ENCODE measurements at places on chromosomes 16 and 17. TPM values are rescaled to one million over a fixed set of nuclear protein-coding genes. Genes with fewer than 3 reads are reported as not detected.

GRCh38 chr17:40026816-40027613 lies 11.8 kb downstream of the CSF3 start:
- peak overlapping the region; percentile 55 for H3K27ac ChIP-seq
- DNase-seq, result peak; percentile 87
- H3K27me3 ChIP-seq, result no peaks in the 10 kb centered on the region
- H3K4me3 ChIP-seq, result no peak overlapping the region
- peaks cover 19% of the 10 kb centered on the region for H3K4me1 ChIP-seq

DNA sequence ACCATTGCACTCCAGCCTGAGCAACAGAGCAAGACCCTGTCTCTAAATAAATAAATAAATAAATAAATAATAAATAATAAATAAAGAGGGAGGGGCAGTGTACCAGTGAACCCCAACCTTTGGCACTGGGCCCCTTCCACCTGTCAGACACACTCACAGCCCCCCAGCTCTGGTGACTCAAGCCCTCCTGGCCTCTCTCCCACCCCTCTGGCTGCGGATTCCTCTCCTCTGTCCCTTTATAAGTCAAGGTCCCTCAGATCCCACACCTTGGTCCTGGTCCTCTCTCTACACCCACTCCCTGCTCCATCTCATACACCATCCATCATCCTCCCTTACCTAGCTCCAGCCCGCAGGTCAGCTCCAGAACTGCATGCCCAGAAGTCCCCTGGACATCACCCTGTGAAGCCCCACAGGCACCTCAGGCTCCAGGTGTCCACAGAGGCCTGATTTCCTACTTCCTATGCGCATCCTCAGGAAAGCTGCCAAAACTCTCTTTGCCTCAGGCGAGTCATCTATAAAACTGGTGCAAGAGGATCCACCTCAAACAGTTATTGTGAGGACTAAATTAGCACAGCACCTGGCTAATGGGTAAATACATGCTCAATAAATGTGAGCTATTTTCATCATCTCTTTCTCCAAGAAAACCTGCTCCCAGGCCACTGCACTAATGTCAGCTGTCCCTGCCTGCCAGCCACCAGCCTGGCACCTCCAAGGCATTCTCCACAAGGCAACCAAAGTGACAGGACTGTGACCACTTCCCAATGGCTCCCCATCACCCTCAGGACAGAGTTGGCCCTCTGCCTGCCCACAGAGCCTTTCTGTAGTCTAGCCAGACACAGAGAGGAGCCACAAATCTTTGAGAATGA lies 46.8 kb downstream of the BEAN1 start:
- H3K27me3 ChIP-seq, result no peaks in the 10 kb centered on the region
- no peaks in the 10 kb centered on the region for H3K36me3 ChIP-seq
- no peak for DNase-seq
- no peak overlapping the region for H3K27ac ChIP-seq

DNA sequence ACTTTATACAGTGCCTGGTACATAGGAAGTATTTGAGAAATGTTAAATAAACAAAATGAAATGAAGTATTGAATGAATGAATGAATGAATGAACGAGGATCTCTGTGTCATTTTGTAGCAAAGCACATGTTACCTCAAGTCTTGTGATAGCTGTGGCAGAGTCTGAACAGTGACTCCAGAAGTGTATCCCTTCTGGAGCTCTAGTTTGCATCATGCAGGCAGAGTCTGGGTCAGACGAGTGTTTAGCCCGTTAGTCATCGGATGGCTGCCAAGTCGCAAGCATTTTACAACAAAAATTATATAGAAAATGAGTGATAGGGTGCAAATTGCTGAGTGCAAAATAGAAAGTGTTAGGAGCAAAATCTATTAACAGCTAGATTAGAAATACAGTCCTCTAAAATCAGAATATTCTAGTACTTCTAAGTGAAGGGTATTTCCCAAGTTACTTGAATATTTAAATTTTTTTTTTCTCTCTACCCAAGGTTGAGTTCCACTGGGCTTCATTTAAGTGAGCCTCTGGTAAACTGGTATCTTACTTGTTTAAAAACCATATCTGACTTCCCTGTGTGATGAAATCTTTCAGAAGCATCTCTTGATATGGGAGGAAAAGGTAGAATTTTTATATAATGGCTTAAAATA lies 113.3 kb downstream of the FTO start:
- H3K4me1 ChIP-seq, result no peaks in the 10 kb centered on the region
- no peak overlapping the region for H3K27ac ChIP-seq
- H3K4me3 ChIP-seq, result no peak overlapping the region
- DNase-seq, result no peak
- no peaks in the 10 kb centered on the region for H3K36me3 ChIP-seq
- no peaks in the 10 kb centered on the region for H3K27me3 ChIP-seq

- H3K4me3 ChIP-seq, result no peak overlapping the region
- H3K36me3 ChIP-seq, result no peaks in the 10 kb centered on the region
These were observed 3.3 kb upstream of the KRT35 start for GRCh38 chr17:41483991-41484826.

- no peak for DNase-seq
- H3K27me3 ChIP-seq, result no peaks in the 10 kb centered on the region
- peak overlapping the region; percentile 32 for H3K27ac ChIP-seq
- no peak overlapping the region for H3K4me3 ChIP-seq
- H3K36me3 ChIP-seq, result no peaks in the 10 kb centered on the region
- H3K4me1 ChIP-seq, result no peaks in the 10 kb centered on the region
These were observed 52.8 kb downstream of the CDH11 start for GRCh38 chr16:65069065-65069464.

- no peaks in the 10 kb centered on the region for H3K36me3 ChIP-seq
- no peaks in the 10 kb centered on the region for H3K27me3 ChIP-seq
- peaks cover 19% of the 10 kb centered on the region for H3K4me1 ChIP-seq
- H3K27ac ChIP-seq, result peak overlapping the region; percentile 69
- DNase-seq, result peak; percentile 44
- H3K4me3 ChIP-seq, result no peak overlapping the region
These were observed 3.9 kb downstream of the RAI1 start for GRCh38 chr17:17684906-17685774.

- DNase-seq, result no peak
- no peaks in the 10 kb centered on the region for H3K27me3 ChIP-seq
- H3K27ac ChIP-seq, result no peak overlapping the region
- H3K4me3 ChIP-seq, result no peak overlapping the region
These were observed 5.8 kb downstream of the ZNF689 start for GRCh38 chr16:30604316-30604947.

- H3K27me3 ChIP-seq, result no peaks in the 10 kb centered on the region
- no peak overlapping the region for H3K27ac ChIP-seq
- no peaks in the 10 kb centered on the region for H3K4me1 ChIP-seq
- DNase-seq, result no peak
These were observed 3.3 kb downstream of the POLR3E start for GRCh38 chr16:22300427-22301071.

GRCh38 chr16:9908613-9909012 lies 273.6 kb downstream of the GRIN2A start:
- H3K36me3 ChIP-seq, result no peaks in the 10 kb centered on the region
- H3K4me1 ChIP-seq, result peaks cover 4% of the 10 kb centered on the region
- DNase-seq, result peak; percentile 62
- H3K4me3 ChIP-seq, result no peak overlapping the region
- H3K27me3 ChIP-seq, result no peaks in the 10 kb centered on the region

- H3K27me3 ChIP-seq, result no peaks in the 10 kb centered on the region
- no peak overlapping the region for H3K4me3 ChIP-seq
- no peaks in the 10 kb centered on the region for H3K36me3 ChIP-seq
- no peak overlapping the region for H3K27ac ChIP-seq
- no peak for DNase-seq
- no peaks in the 10 kb centered on the region for H3K4me1 ChIP-seq
These were observed 71.1 kb downstream of the LMF1 start for GRCh38 chr16:899683-900060.

GRCh38 chr17:18225642-18226283 lies 328 bp downstream of the LLGL1 start:
- H3K4me1 ChIP-seq, result no peaks in the 10 kb centered on the region
- H3K27ac ChIP-seq, result peak overlapping the region; percentile 82
- H3K36me3 ChIP-seq, result no peaks in the 10 kb centered on the region
- no peaks in the 10 kb centered on the region for H3K27me3 ChIP-seq
- peak; percentile 52 for DNase-seq

- no peak overlapping the region for H3K4me3 ChIP-seq
- no peaks in the 10 kb centered on the region for H3K4me1 ChIP-seq
- H3K27me3 ChIP-seq, result no peaks in the 10 kb centered on the region
- H3K36me3 ChIP-seq, result no peaks in the 10 kb centered on the region
- H3K27ac ChIP-seq, result no peak overlapping the region
These were observed 337.1 kb downstream of the CNTNAP4 start for GRCh38 chr16:76614269-76614668.

GRCh38 chr17:9249245-9249953 lies 228.1 kb downstream of the NTN1 start:
- H3K27me3 ChIP-seq, result no peaks in the 10 kb centered on the region
- H3K4me1 ChIP-seq, result no peaks in the 10 kb centered on the region
- no peak overlapping the region for H3K27ac ChIP-seq
- H3K36me3 ChIP-seq, result no peaks in the 10 kb centered on the region
- no peak overlapping the region for H3K4me3 ChIP-seq
- DNase-seq, result no peak

DNA sequence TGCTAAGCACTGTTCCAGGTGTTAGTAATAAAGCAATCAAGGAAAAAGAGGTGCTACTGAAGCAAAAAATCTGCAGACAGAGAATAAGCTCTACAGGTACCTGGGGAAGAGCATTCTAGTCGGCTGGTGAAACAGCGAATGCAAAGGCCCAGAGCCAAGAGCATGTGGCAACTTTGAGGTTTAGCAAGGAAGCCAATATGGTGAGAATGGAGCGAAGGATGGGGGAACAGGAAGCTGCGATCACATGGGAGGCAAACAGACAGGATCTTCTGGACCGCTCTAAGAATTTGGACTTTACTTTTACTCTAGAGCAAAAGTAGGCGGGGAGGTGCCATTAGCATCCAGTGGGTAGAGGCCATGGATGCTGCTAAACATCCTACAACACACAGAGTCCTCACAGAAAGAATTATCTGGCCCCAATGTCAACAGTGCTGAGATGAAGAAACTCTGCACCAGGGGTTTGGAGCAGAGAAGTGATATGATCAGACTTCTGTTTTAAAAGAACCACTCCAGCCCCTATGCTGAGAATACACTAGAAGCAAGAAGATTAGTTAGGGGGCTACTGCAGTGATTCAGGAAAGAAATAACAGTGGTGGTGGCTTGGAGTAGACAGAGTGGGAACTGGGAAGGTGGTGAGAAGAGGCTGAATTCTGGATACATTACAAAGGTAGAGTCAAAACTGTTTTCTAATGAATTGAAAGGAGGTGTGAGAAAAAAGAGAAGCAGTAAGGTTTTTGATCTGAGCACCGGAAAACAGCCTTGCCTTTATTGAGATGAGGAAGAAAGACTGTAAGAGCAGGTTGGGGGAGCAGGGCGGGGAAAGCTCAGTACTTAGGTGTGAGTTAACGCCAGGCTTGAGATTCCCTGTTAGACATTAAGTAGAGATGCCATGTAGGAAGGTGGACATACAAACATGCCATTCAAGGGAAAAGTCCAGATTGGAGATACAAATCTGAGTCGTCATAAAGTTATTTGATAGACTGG lies 11.0 kb downstream of the EFTUD2 start:
- no peak overlapping the region for H3K27ac ChIP-seq
- DNase-seq, result no peak
- H3K27me3 ChIP-seq, result no peaks in the 10 kb centered on the region
- H3K4me3 ChIP-seq, result no peak overlapping the region
- no peaks in the 10 kb centered on the region for H3K4me1 ChIP-seq

DNA sequence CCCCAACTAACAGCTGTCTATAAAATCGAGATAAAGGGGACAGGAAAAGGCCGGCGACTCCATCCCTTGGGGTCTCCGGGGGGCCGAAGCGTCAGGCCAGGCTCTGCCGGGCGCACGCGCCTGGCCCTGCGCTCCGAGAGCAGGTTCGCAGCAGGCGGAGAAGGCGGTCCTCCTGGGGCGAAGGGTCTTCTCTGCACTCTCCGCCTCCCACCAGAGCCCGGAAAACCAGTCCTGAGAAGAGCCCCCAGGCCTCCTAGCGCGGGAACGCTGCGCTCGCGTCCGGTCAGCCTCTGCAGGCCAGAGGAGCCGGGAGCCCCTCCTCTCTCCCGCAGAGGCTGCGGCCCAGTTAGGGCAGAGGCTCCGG lies 5.1 kb downstream of the FOXF1 start:
- no peak overlapping the region for H3K27ac ChIP-seq
- no peak overlapping the region for H3K4me3 ChIP-seq
- H3K27me3 ChIP-seq, result no peaks in the 10 kb centered on the region
- H3K4me1 ChIP-seq, result peaks cover 9% of the 10 kb centered on the region

DNA sequence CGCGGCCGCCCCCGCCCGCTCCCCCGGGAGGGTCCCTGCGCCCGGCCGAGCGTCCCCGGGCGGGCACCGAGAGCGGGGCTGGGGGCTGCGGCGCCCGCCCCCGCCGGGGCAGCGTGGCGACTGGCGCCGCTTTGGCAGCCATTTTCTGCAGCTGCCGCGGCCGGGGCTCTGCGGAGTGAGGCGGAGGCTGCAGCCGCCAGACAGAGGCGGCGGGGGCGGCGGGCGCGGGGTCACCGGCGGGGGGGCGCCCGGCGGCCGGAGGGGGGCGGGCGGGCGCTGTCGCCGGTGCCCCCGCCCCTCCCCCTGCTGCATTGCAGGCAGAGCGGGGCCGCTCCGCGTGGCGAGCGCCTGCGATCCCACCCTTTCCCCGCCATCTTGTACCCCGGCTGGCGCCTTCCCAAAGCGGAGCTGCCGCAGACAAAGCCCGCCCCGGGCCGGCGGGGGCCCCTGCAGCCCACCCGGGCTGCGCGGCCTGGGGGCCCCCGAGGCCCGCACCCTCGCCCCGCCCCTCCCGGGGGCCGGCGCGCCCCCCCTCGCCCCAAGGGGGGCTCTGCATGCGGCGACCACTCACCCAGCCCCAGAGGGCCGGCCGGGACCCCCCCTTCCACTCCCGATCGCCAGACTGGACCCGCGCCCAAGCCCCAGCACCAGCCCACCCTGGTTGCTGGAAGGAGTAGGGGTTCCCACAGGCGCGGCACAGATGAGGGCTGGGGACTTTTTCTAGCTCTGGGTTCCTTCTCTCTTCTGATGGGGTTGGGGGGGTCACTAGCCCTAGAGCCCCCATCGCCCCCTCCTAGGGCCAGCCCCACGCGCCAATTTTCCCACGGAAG lies 16.6 kb upstream of the CBX8 start:
- H3K27me3 ChIP-seq, result peaks cover 38% of the 10 kb centered on the region
- H3K36me3 ChIP-seq, result no peaks in the 10 kb centered on the region
- peaks cover 34% of the 10 kb centered on the region for H3K4me1 ChIP-seq
- no peak overlapping the region for H3K4me3 ChIP-seq
- no peak for DNase-seq
- H3K27ac ChIP-seq, result no peak overlapping the region

GRCh38 chr17:28570716-28571360 lies 486 bp downstream of the PIGS start:
- H3K4me1 ChIP-seq, result peaks cover 6% of the 10 kb centered on the region
- H3K27ac ChIP-seq, result peak overlapping the region; percentile 74
- DNase-seq, result no peak

- H3K36me3 ChIP-seq, result no peaks in the 10 kb centered on the region
- H3K4me3 ChIP-seq, result no peak overlapping the region
- no peak for DNase-seq
- H3K27ac ChIP-seq, result no peak overlapping the region
These were observed 68.3 kb upstream of the TANC2 start for GRCh38 chr17:62897706-62898105.

GRCh38 chr17:30244853-30245385 lies 9.4 kb upstream of the SLC6A4 start:
- H3K27ac ChIP-seq, result no peak overlapping the region
- no peaks in the 10 kb centered on the region for H3K4me1 ChIP-seq
- H3K36me3 ChIP-seq, result no peaks in the 10 kb centered on the region
- peaks cover 2% of the 10 kb centered on the region for H3K27me3 ChIP-seq
- H3K4me3 ChIP-seq, result no peak overlapping the region
- DNase-seq, result no peak

The BBS2 gene
- total RNA-seq, result 68.3 TPM

The NHLRC4 gene
- 7.5 TPM for total RNA-seq

The SLC12A3 gene
- total RNA-seq, result not detected

The C1QL1 gene
- not detected for total RNA-seq

The RBBP6 gene
- total RNA-seq, result 79.2 TPM

The ERN2 gene
- total RNA-seq, result not detected

The FOXC2 gene
- 2.6 TPM for total RNA-seq

The WFIKKN1 gene
- total RNA-seq, result 0.76 TPM

Data from uterus (tissue), 4 donors.